SJCRH30 (cell line): ENCODE measurements at places on chromosomes 4 and X. TPM values are rescaled to one million over a fixed set of nuclear protein-coding genes. Genes with fewer than 3 reads are reported as not detected.

DNA sequence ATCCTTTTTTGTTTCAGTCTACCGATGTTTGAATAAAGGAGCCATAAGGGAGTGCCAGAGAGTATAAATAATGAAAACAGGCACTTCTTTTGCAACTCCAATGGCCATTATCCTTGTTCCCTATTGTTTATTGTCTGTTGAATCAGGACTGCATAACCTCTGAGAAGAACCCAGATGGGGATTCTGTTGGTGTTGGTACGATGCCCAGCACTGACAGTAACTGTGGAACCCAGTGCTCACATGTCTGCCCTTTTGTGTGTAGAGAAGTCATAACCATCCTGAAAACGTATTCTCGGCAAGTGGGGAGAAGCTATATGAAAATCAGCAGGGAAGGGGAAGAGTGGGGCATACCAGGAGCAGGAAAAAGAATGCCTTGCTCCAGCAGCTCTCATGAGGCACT is 195.1 kb upstream of the EDNRA start:
- no peaks in the 10 kb centered on the region for H3K36me3 ChIP-seq
- H3K27me3 ChIP-seq, result no peaks in the 10 kb centered on the region
- no peak for DNase-seq

DNA sequence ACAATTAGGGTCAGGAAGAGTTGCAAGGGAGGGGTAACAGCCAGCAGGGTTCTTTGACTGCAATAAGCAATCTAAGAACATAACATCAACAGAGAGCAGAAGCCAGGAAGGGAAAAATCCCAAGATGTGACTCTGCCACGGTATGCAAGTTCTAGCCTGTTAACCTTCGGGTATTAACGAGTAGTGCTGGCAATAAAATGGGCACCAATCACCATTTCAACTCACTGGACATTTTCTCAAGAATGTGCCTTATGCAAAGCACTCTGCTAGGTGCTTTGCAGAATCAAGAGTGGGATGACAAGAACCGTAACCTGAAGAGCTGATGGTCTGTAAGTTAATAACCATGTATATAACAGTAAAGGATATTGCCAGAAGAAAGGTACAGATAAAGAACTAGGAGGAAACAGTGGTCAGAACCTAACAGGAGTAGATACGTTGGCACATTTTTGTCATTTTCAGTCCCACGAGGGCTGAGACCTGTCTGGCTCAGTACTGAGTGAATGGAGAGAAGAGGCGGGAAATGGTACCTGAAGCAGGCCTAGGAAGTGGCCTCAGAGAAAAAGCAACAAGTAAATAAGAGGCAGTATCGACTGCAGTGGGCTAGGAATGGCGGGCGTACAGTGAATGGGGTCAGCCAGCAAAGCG is 2.7 kb downstream of the ELOVL6 start:
- peaks cover 13% of the 10 kb centered on the region for H3K36me3 ChIP-seq
- DNase-seq, result no peak
- no peaks in the 10 kb centered on the region for H3K27me3 ChIP-seq

- H3K4me3 ChIP-seq, result no peak overlapping the region
- no peaks in the 10 kb centered on the region for H3K36me3 ChIP-seq
- no peaks in the 10 kb centered on the region for H3K4me1 ChIP-seq
- no peak for DNase-seq
Measured at GRCh38 chrX:39144323-39144722, 343.1 kb downstream of the MID1IP1 start.

GRCh38 chr4:136796953-136797352 is 735.3 kb downstream of the PCDH18 start:
- no peak overlapping the region for H3K4me3 ChIP-seq
- DNase-seq, result no peak
- H3K36me3 ChIP-seq, result no peaks in the 10 kb centered on the region
- no peaks in the 10 kb centered on the region for H3K4me1 ChIP-seq
- no peaks in the 10 kb centered on the region for H3K27me3 ChIP-seq

DNA sequence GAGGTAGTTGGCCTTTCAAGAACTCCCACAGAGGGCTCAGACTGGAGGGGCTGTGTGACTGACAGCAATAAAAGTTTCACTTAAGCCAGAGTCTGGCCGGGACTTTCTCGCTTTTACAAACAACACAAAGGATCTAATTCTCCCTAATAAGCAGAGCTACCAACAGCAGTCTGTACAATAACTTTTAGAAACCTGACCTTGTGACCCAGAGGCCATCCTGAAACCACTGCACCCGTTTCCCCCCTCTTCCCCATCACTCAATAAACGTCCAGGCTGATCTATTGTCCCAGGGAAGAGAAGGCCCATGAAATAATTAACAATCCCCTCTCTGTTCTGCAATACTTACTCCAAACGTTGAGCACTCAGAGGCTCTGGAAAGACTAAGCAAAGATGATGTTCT is 442.4 kb downstream of the ZIC3 start:
- H3K27ac ChIP-seq, result no peak overlapping the region
- H3K4me1 ChIP-seq, result no peaks in the 10 kb centered on the region
- H3K36me3 ChIP-seq, result no peaks in the 10 kb centered on the region
- H3K4me3 ChIP-seq, result no peak overlapping the region
- no peaks in the 10 kb centered on the region for H3K27me3 ChIP-seq

DNA sequence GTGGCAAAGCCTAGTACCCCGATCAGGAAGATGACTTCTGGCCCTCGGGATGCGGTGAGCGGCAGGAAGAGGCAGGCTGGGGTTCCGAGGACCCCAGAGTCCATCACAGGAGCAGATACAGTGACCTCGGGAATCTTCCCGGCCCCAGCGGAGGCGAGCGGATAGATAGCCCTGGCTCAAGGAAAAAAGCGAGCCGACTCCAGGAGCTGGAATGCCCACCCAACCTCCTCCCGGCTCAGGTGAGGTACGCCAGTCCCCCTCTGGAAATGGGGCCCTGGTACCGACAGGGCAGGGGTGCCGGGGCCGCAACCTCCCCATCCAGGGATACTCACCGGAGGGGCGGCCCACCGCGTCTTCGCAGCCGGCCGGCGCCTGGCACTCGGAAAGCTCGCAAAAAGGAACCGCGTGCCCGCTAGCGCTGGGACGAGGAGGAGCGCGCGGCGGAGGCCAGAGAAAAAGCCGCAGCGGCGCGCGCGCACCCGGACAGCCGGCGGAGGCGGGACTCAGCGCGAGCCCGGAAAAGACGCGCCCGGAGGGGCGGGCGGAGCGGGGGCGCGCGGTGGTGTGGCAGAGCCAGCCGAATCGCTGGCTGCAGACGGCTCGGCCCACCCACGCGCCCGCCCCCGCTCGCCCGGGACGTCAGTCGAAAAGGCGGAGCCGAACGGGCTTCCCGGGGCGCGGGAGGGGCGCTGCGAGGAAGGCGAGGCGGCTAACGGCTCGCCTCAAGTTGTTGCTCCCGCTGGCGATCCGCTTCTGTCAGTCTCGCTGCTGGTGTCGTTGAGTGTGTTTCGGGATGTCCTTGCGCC is at the start of gene ACSL4:
TSS of gene ACSL4 (minus strand) at position 451 of the 806 bp plus-strand sequence. CDS start 49,894 bp downstream, outside the sequence.
- H3K4me1 ChIP-seq, result no peaks in the 10 kb centered on the region
- H3K27me3 ChIP-seq, result no peaks in the 10 kb centered on the region
- no peaks in the 10 kb centered on the region for H3K36me3 ChIP-seq
- H3K27ac ChIP-seq, result peak within 1 kb of the TSS; percentile 74
- peak within 1 kb of the TSS; percentile 92 for H3K4me3 ChIP-seq
- peak; percentile 75 for DNase-seq

DNA sequence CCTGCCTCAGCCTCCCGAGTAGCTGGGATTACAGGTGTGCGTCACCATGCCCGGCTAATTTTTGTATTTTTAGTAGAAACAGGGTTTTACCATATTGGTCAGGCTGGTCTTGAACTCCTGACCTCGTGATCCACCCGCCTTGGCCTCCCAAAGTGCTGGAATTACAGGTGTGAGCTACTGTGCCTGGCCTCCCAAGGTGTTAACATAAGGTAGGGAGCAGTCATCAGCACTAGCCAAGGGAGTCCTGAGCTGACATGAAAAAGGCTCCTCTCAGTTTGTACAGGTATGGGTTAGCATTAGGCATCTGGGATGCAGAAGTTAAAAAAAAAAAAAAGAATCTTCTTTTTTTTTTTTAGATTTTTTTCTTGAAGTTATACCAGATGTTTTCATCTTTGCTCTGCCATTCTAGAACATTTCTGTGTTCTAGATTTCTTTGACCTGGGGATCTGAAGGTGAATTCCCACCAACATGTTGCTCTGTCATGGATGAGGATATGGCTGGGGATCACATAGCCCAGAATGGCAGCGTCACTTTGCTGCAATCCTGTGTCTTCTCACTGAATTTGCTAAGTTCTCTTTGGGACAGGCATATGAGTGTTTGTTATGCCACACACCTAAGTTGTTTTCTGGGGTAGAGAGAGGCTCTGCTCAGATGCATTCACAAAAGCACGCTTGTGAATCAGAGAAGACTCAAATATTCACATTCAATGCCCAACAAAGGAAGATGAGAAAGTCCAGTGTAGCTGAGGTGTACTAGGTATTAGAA is 24.4 kb upstream of the PLA2G12A start:
- H3K27ac ChIP-seq, result no peak overlapping the region
- no peak overlapping the region for H3K4me3 ChIP-seq
- no peak for DNase-seq

Gene ADH7
- not detected in 2 replicates for total RNA-seq

GRCh38 chr4:61011051-61011450 is 189.1 kb upstream of the ADGRL3 start:
- no peaks in the 10 kb centered on the region for H3K4me1 ChIP-seq
- DNase-seq, result no peak
- H3K36me3 ChIP-seq, result no peaks in the 10 kb centered on the region
- H3K27me3 ChIP-seq, result no peaks in the 10 kb centered on the region
- H3K27ac ChIP-seq, result no peak overlapping the region

DNA sequence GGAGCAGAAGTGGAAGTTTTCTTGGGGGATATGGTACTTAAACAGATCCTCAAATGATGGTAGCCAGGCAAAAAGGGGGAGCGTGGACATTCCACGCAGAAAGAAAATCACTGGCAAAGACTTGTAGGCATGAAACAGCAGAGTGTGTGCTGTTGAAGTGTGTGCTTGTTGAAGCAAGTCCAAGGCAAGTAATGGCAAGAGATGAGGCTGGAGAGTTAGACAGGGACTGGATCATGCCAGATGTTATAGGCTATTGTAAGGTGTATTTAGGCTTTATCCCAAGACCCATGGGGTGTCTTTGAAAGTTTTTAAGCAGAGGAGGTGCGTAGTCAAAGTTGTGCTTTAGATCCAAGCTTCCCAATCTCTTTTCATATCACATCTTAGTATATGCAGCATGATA is 124.5 kb downstream of the MBNL3 start:
- no peak overlapping the region for H3K27ac ChIP-seq
- no peak for DNase-seq
- H3K4me3 ChIP-seq, result no peak overlapping the region
- no peaks in the 10 kb centered on the region for H3K27me3 ChIP-seq
